ENCODE measurements at places on chromosomes 5 and 9. TPM values are rescaled to one million over a fixed set of nuclear protein-coding genes. Genes with fewer than 3 reads are reported as not detected.

GRCh38 chr5:74595143-74595925, 45.2 kb downstream of the ENC1 start:
- DNase-seq = peak; percentile 89

GRCh38 chr5:109467058-109467457, 57.3 kb upstream of the PJA2 start:
- DNase-seq = no peak

- DNase-seq = peak; percentile 75
These were observed 17.7 kb upstream of the AKNA start for GRCh38 chr9:114405294-114406034.

DNA sequence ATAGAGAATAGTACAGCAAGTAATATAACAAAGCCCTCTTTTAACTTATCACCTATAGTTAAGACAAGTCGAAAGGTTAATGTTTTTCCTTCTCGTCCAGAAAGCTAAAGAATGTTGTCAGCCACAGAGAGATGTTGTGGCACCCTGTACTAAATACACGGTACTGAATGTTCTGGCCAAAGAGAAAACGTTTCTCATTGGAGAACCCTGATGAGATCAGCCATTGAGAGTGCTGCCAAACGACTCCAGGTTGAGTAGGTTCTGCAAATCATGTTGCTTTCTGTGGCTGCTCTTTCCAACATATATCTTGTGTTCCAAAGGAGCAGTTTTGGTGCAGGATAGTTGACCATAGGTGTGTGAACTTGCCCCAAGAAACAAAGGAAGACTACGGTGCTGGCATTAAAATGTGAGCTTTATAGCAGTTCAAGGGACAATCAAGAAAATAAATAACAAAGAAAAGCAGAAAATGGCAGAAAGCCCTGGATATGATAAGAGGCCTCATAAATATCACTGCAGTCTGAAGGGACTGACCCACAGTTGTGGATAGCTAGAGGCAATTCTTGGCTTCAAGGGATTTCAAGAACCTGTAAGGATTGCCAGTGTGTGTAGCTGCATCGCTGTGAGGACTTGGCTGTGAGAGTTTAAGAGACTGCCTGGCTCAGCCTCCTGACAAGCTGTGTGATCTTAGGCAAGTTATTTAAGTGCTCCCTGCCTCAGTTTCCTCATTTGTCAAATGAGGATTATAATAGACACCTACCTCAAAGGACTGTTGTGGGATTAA, 102.7 kb downstream of the ARHGEF28 start:
- no peak for DNase-seq

DNA sequence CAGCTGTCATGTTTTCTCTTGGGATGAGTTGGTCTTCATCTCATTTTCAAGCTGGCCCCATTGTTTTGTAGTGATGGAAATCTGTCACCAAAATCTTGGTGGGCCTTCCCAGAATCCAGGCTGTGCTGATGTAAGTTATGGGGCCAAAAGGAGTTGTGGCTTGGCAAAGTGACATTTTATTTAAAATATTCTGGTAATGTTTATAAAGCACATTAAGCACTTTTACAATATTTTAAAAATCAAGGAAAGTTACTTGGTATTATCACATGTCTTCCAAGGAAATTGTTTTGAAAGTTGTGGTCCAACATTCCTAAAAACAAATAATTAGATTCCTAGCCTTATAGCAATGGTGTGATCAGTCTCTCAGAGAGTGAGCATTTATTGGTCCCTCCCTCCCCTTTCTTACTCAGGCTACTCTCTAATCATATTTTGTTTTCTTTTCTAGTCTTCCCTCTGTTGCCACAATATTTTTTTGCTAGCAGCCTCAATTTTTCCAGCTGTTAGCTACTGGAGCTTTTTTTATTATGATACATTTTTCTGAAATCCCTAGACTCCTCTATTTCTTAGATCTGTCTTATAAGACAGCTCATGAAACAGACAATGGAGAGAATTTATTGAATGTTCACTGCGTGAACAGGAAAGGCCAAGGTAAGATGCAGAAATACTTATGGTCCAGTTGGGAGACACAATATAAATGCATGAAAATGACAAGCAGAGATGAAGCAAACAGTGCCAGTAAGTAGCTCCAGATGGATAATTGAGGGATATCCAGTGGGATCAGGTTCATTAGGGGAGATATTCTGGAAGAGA, 408.1 kb upstream of the ZNF608 start:
- no peak for DNase-seq

- no peak for DNase-seq
These were observed 5.6 kb downstream of the RMI1 start for GRCh38 chr9:83986195-83986594.

DNA sequence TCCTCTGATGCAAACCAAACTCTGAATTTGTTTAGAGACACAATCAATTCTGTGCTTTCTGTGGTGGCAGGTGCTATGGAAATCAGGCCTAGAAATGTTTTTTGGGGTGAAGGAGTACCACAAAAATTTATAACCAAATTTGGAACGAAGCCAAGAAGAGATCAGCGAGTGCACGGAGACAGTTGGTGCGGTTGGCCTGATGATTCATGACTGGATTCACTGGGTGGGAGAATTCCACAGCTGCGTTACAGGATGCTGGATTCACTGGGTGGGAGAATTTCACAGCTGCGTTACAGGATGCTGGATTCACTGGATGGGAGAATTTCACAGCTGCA, 135.6 kb upstream of the IRX4 start:
- no peak for DNase-seq

GRCh38 chr5:140674629-140675028, 1.3 kb upstream of the DND1 start:
- no peak for DNase-seq

DNA sequence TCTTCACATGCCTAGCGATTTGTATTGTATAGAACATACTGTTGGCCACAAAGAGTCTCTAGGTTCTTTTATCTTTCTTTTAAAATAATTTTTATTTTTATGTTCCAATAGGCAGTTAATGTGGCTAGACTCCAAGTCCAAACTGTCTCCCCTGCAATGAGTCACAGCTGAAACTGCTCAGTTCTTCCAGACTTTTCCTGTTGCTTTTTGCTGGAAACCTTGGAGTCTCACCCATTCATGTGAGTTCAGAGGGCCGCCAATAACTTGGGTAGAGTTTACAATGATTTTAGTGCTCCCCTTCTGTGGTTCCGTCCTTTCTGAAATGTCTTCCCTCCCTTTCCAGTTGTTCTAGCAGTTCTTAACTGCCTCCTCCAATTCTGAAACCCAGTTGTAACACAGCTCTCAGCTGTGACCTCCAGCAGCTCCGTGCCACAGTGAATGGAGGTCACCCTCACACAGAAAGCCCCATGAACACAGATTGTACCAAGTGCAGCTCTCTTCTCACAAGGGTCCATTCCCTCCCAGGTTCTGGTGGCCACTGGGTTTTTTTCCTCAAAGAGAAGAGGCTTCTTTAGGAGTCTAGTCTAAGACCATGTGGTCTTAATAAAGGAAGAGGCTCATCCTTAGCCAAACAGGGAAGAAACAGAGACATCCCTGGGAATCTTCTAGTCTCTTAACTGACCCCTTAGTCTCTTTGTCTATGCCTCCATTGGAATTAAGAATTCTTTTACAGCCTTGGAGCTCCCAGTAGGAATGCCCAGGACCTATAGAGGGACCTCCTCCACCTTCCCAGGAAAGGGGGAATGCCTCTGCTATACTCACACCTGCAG, 198.5 kb downstream of the SPOCK1 start:
- DNase-seq = peak; percentile 94

DNA sequence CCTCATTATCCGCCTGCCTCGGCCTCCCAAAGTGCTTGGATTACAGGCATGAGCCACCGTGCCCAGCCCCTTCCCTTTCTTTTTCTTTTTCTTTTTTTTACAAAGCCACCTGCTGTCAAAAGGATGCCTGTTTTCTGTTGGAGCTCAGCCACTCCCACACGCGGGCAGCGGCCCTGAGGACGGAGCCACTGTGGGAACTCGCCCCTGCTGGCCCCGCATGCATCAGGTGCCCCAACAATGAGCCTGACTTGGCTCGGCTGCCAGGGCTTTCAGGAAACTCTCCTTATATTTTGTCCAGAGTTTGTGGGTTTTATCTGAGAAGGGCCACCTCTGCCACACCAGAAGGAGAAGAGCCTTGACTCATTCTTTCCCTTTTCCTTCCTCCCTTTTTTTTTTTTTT, 37.1 kb upstream of the LRRC14B start:
- DNase-seq = peak; percentile 38

The NAIP gene
- 7.3 TPM for total RNA-seq

The ALDOB gene
- total RNA-seq = not detected

The IFNA16 gene
- not detected for total RNA-seq

The TLE1 gene
- total RNA-seq = 60.8 TPM

The TICAM2 gene
- 3.5 TPM for total RNA-seq

The PCDHGB3 gene
- total RNA-seq = 1.7 TPM

The MEIKIN gene
- not detected for total RNA-seq

Measured in endothelial cell of umbilical vein (primary cell).